HS-5 (cell line): ENCODE measurements at places on chromosomes 16 and 17.

GRCh38 chr17:74049167-74049966, 154.1 kb upstream of the RPL38 start:
- no peak for DNase-seq

- no peak for DNase-seq
Observed at GRCh38 chr17:74599023-74599399, 6.9 kb upstream of the CD300LD start.

GRCh38 chr17:48593840-48594537, 410 bp upstream of the HOXB5 start:
- DNase-seq = no peak

GRCh38 chr16:84240455-84240854, 643 bp upstream of the KCNG4 start:
- no peak for DNase-seq

DNA sequence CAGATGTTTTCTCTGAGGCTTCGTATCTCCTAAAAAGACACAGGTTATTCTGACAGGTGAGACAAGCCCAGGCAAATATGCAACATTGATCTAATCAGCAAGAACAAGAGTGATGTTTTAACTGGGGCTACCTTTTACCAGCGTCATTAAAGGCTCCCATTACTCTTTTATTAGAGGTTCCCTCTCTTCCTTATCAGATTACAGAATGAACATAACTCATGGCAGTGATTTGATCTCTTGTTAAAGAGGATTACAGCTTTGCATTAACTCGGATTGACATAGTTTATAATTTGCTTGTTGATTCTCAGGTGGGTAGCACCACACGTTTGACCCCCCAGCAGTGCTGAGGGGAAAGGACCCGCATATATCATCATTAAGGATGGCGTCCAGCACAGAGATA, 90.5 kb downstream of the AATF start:
- DNase-seq = no peak

DNA sequence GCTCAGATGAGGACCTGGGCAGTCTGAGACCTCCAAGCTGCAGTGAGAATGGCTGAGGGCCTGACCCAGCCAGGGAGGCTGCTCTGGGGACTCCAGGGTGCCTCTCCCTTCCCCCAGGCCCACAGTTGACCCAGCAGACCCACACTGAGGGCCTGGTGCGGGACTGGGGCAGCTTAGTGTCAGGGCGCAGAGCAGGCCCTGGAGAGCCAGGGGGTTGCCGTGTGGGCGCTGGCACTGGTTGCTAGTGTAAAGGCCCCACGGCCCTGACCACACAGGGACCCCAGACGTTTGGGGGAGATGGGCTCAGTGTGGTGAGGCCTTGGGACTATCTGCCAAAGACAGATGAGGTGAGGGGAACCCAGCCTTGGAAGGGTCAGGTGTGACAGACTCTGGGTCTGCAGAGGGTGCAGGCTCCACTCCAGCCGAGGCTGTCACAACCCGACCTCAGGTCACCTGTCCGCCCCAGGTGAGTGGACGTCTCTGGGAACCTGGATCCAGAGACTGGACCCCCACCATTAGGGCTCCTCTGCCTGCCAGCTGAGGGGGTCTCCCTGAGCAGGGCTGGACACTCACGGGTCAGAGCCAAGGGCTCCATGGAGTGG, 50.8 kb upstream of the GNG13 start:
- no peak for DNase-seq

GRCh38 chr17:307741-308507, 44.7 kb downstream of the RPH3AL start:
- DNase-seq = no peak

- DNase-seq = peak; percentile 38
Observed at GRCh38 chr16:48409839-48410632, 24.8 kb upstream of the SIAH1 start.

- no peak for DNase-seq
Observed at GRCh38 chr17:68133346-68134045, 98.0 kb downstream of the KPNA2 start.

- no peak for DNase-seq
Observed at GRCh38 chr17:56291226-56291805, 138.0 kb downstream of the ANKFN1 start.

DNA sequence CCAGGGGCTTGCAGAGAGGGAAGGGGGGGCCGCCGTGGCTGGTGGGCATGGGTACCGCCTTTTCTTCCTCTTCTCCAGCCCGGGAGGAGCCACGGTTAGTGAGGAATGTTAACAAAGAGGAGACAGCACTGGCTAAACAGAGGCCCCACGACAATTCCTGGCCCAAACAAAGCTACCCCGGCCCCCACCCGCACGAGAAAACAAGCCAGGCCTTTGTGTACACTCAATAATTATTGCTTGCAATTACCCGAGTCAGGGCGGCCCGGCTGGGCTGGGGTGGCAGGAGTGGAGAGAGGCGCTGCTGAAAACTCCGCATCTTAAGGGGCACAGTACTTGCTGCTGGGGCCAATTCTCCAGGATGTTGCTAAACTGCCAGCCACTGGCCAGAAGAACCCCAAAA, 56.4 kb downstream of the IRX5 start:
- DNase-seq = no peak

GRCh38 chr17:10241781-10242180, 43.4 kb upstream of the GAS7 start:
- DNase-seq = no peak

DNA sequence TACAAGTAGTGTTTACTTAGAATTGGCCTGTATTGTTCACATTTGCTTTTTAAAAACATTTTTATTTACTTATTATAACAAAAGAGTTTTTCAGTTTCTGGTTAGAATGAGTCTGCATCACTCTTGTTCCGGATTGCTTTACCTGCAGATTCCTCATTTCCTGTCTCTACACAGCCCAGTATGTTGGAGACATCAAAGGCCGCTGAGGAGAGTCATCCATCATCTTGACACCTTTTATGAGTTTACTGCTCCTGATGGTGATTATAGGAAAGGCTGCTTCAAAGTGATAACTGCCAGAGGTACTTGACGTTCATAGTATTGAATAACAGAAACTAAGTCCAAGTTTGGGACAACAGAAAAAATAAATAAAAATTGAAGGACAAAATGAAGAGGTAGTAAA, 490.5 kb upstream of the CA10 start:
- no peak for DNase-seq

GRCh38 chr16:66617010-66617434, 12.5 kb downstream of the CMTM3 start:
- no peak for DNase-seq

DNA sequence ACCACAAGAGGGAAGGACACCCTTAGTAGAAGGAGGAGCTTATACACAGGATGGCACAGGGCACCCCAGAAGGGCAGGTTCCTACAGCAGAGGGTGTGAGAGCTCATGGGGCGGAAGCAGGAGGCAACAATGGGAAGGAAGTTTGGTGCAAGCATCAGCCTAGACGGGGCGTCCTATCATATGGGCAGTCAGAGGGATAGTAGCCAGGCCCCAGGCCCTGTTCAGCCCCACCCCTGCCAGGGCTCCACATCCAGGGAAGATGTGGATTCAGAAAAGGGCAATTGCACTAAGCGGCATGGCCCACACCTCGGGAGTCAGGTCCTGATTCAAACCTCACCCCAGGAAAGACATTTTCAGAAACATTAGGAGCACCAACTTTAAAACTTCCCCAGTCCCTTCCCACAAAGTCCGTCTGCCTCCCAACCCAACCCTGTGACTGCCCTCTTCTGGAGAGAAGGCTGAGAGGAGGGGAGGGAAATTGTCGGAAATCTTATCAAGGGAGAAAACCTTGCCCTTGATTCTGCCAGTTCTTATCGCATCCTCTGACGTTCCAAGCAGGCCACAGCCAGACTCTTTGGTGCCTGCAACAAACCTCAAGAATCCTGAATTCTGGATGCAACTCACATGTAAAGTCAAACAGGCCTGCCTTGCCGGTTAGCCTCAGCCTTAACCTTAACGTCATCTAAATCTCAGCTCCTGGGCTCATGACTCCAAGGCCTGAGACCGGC, 198.8 kb upstream of the CDH5 start:
- DNase-seq = no peak

DNA sequence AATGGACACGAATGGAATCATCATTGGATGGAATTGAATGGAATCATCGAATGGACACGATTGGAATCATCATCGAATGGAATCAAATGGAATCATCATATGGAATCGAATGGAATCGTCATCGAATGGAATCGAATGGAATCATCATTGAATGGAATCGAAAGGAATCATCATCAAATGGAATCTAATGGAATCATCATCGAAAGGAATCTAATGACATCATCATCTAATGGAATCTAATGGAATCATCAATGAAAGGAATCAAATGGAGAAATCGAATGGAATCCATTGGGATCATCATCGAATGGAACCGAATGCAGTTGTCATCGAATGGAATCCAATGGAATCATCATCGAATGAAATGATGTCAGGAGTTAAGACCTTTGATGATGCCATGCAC, 154.9 kb downstream of the SHCBP1 start:
- no peak for DNase-seq
